ENCODE measurements at places on chromosomes 5 and 9. TPM values are rescaled to one million over a fixed set of nuclear protein-coding genes. Genes with fewer than 3 reads are reported as not detected.

DNA sequence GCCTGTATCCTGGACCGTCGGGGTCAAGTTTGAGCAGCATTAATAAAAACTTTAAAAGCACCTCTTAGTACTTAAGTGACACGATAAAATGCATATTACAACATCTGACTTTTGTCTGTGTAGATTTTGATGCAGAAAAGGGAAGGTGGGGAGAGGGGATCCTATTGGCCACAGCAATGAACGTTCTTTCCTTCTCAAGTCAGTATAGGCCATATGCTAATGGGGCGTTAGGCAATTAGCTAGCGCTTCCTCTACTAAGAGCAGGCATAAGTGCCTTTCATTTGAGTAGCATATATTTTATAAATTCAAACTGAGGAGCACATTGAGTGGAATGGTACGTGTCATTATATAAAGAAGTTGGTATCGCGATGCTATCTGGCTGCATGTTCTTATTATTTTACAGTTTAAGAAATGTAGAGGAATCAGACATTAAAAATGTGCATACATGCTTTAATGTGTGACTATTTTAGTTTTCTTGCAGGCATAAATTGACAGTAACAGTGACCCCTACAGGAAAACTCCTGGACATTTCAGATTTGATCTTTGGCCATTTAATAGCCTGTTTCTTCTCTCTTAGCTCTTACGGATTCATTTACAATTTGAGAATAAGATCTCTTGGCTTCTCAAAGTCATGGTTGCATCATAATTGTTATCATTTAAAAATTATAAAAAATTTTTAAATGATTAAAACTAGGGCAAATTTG is 1.1 kb upstream of the GNA14 start:
- ATAC-seq: no peak

DNA sequence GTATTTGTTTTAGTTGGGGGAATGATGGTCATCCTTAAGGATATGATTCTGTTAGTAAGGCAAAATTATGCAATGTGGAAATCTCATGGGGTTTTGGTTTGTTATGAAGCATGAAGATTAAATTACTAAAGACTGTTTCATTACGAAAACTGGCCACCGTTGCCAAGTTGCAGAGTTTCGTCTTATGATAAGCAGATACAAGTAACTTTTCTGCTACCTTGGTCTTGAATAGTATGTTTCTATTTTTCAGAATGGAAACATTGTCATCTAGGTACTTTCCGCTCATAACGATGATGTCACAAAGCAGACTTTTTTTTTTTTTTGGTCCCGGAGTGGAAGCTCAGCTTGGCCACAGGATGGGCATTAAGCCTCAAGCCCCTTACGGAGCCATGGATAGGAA is 4.2 kb downstream of the CCNI2 start:
- no peak for ATAC-seq

DNA sequence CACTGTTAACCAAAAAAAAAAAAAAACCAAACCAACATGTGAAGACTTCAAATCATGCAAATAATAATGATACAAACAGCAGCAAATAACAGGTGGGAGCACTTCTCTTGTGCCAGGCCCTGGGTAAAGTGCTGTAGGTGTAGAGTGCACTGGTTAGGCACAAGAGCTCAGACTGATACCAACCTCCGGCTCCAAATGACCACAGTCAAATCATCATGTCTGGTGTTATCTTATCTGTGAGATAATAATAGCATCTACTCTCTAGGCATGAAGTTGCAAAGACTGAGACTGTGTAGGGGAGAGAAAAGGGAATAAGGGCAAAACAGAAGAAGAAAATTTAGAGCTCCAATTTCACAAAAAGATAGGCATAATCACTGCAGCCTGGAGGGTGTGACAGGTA is 159.5 kb downstream of the ARL15 start:
- no peak for ATAC-seq

Gene RBM27
- 21.9 TPM for total RNA-seq

Gene ARL14EPL
- total RNA-seq: 0.49 TPM

- no peak for ATAC-seq
Observed at GRCh38 chr9:652914-653313, 188.6 kb upstream of the DMRT1 start.

Gene RNF180
- total RNA-seq: 1.9 TPM

DNA sequence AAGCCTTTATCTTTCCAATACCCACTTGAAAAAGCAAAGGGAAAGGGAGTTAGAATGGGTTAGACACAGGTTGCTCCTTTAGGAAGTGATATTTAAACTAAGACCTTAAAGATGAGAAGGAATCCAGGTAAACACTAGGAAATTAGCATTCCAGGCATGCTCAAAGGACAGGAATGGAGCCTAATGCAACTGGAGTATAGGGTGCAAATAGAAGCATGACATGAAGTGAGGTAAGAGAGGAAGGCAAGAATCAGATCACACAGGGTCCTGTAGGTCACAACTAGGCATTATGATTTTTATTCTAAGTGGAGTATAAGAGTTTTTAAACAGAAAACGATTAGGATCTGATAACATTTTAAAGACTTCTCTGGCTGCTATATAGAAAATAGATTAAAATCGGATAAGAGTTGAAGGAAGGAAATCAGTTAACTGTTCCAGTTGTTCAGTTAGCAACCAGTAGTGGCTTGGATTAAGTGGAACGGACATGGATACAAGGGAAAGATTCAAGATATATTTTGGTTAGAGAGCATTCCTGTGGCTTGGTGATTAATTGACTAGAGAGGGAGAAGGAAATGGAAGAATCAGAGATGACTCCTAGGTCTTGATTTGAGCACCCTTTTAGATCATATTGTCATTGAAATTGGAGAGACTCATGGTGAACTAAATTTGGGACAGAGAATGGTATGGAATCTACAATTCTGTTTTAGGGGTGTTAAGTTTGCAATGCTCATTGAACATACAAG is 95.9 kb downstream of the FBXO4 start:
- ATAC-seq: no peak

Gene TMEM38B
- total RNA-seq: 9.0 TPM
